ENCODE measurements at places on chromosomes 5 and 9.
A peak's percentile ranks its signal among the peaks of the same experiment; 100 is the strongest.

DNA sequence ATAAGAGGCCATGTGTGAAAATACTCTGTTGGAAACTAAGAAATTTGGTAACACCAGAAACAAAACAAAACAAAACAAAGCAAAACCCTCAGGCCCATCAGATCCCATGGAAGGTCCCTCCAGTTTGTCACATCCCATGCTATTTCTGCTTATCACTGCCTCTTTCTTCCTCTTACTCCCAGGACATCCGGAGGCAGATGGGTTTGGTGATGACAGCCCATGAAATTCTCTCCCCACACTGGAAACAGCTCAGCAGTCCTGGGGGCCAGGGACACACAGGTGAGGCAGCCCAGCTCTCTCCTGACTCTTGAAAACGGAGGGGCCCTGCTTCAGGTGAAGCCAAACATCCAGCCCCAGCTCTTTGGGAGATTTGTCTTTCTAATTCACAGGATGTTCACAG, 63.2 kb downstream of the NRG2 start:
- no peak for DNase-seq

DNA sequence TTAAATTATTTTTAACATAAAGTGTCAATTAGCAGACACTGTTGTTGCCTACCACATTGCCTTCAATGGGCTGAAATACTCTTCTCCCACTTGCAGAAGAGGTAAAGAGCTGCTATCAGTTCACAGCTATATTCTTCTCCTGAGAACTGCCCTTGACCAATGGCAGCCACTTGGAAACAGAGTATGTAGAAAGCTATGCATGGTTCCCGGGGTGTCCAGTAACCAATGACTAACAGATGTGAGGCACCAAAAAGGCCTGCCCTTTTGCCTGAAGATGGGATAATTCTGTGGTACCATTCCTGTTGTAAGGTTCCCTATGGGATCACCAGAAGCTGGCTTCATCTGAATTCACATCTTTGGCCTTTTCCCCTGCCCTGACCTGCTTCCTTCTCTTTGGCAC, 181.4 kb upstream of the MAP3K1 start:
- DNase-seq: no peak

GRCh38 chr5:35777358-35778087, 79.2 kb upstream of the IL7R start:
- peak; percentile 83 for DNase-seq

GRCh38 chr5:71711610-71712009, 7.5 kb upstream of the CARTPT start:
- no peak for DNase-seq

DNA sequence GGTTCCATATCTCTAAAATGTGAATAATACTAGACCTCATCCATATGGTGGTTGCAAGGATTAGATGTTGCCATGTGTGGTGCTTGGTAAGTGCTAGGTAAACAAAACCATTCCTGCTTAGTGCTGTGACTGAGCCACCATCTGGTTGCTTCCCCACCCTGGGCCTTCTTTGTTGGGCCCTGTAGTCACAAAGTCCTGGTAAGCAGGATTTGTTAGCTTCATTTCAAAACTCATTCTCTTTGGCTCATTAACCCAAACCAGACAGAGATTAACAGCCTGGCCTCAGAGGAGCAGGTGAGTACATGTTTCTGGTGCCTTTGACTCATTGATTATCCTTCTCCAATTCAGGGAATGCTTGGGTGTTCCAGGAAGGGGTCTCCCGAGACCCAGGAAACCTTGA, 240.2 kb downstream of the ARHGAP26 start:
- DNase-seq: no peak

- no peak for DNase-seq
These were observed 29.4 kb downstream of the OLFM1 start for GRCh38 chr9:135116881-135117280.

- no peak for DNase-seq
These were observed 208.0 kb downstream of the CYLC2 start for GRCh38 chr9:103203172-103203571.

DNA sequence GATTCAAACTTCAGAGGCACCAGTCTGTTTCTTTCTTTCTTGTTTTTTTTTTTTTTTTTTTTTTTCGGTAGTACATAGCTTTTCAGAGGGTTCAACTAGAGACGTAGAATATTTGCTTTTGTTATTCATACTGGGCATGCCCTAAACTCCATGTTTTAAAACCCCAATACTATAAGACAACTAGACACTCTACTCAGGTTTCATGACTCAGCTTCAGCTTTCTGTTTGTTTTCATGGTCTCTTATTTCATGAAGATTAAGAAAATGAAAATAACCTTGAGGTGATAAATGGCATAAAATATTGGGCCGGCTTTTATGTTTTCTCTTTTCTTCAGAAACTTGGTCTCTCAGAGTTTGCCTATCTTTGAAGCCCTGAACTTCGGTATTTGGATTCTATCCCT, 2126.3 kb upstream of the ACO1 start:
- DNase-seq: no peak

DNA sequence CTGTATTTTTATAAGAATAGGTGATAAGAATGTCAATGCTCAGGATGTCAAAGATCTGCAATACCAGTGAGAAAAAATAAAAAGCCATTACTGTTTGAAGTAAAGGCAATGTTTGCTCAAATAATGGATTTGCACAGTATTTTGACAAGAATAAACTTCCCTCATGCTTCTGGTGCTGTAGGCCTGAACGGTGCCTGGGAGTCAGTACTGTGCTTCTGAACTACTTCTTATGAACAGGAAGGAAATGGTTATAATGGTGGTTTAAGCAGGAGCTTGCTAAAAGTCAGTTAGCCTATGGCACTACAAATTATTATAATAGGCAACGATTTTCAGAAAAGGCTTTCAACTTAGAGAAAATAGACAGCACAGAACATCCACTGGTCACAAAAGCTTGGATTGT, 548.3 kb upstream of the CDH18 start:
- DNase-seq: no peak

DNA sequence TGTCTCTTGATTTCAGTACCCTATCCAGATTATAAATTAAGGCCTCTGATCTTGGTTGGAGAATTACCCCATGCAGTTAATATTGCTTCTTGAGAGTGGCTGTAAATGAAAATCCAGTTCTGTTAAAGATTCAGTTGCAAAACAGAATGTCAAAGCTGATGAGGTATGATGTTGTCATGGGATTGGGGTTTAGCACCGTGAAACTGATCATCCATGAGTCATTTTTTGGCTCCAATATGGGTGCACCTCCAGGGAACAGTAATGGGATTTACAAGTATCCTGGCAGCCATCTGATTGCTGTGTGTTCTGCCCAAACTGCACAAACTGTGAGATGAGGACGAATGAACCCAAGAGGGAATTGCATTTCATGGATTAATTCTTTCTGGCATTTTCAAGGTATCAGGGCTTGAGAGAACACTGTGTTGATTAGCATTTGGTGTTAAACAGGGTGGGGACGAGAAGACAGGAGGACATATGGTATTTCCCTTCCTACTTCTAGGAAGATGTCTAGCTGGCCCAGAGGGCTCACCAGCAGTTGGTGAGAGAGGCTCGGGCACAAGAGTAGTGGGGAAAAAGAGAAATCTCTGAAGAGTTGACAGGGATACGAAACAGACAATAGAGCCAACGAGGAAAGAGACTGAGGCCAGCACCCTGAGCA, 214.7 kb downstream of the GAS1 start:
- DNase-seq: no peak

DNA sequence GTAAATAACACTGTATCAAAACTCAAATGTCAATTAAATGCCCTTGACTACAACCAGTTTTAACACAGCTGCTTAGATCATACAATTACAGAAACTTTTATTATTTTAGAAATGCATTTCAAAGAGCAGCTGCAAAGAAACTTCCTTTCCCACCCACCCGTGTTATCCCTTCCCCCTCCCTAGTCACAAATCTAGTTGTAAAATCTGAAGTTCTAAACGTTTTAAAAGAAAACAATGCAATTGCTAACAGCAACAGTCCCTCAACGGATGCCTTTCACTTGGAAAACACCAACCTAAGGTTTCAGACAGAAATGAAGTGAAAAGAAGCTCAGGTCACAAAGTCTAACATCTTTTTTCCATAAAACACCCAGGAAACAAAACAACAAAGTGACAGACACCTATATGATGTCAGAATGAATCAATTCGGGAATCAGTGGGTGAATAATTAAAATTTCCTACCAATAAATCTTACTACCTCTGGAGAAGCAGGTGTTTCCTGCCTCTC, 100.3 kb downstream of the FBXW11 start:
- DNase-seq: no peak

GRCh38 chr5:63125392-63125791, 546.8 kb downstream of the LRRC70 start:
- no peak for DNase-seq

GRCh38 chr5:2188661-2189060, 305.9 kb upstream of the IRX4 start:
- no peak for DNase-seq
